ENCODE measurements at places on chromosomes 13 and 19.

- peaks cover 11% of the 10 kb centered on the region for H3K4me1 ChIP-seq
- no peak for DNase-seq
- no peaks in the 10 kb centered on the region for H3K27me3 ChIP-seq
- H3K27ac ChIP-seq: peak overlapping the region; percentile 59
- no peak overlapping the region for H3K4me3 ChIP-seq
Observed at GRCh38 chr19:17086834-17087233, 11.3 kb downstream of the MYO9B start.

GRCh38 chr13:36806102-36806501, 12.9 kb upstream of the RFXAP start:
- no peak overlapping the region for H3K27ac ChIP-seq
- H3K4me3 ChIP-seq: no peak overlapping the region
- H3K4me1 ChIP-seq: peaks cover 16% of the 10 kb centered on the region
- DNase-seq: no peak

DNA sequence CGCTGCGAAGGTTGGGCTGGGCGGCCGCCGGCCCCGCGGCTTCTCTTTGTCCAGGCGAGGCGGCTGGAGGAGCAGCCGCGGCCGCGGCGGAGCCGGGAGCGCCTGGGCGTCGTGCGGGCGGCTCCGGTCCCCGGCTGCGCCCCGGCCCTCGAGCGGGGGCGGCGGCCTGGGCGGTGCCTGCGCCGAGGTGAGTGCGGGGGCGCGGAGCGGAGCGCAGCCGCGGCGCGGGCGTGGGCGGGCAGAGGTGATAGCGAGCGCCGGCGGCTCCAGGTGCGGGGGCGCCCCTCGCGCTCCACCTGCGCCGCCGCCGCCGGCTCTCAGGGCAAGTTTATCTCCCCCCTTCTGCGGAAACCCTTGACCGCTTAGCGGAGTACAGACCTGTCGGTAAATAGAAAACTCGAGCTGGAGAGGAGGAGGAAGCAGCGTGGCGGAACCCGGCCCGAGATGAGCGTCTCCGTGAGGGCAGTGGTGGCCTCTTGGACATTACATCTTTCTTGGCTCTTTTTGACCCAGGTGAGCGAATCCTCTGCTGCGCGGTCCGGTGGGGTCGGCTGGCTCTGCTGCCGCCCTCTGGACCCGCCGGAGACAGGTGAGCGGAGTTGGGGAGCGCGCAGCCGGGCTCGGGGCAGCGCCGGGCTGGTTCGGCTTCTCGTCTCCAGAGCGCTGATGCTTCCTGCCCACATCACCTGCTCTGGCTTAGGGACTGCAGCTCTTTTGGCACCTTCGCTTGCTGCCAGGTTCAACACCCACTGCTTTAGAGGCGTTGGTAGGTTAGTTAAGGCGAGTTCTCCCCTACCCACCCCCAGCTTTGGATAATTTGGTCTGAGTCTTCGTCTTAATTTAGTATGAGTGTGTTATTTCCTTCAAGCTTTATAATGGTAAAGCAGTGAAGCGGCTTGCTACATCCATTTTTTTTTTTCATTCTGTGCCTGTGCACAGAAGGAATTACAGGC, at the start of gene MTUS2:
MTUS2 (plus strand) TSS at position 241 of the 953 bp plus-strand sequence.
- H3K4me3 ChIP-seq: peak within 1 kb of the TSS; percentile 68
- H3K27ac ChIP-seq: no peak within 1 kb of the TSS
- no peak for DNase-seq
- peaks cover 3% of the 10 kb centered on the region for H3K4me1 ChIP-seq
- no peaks in the 10 kb centered on the region for H3K36me3 ChIP-seq

GRCh38 chr19:18507021-18507726, 14.7 kb downstream of the ELL start:
- DNase-seq: no peak
- no peak overlapping the region for H3K4me3 ChIP-seq
- H3K4me1 ChIP-seq: peaks cover 14% of the 10 kb centered on the region
- H3K36me3 ChIP-seq: no peaks in the 10 kb centered on the region
- peak overlapping the region; percentile 39 for H3K27ac ChIP-seq

DNA sequence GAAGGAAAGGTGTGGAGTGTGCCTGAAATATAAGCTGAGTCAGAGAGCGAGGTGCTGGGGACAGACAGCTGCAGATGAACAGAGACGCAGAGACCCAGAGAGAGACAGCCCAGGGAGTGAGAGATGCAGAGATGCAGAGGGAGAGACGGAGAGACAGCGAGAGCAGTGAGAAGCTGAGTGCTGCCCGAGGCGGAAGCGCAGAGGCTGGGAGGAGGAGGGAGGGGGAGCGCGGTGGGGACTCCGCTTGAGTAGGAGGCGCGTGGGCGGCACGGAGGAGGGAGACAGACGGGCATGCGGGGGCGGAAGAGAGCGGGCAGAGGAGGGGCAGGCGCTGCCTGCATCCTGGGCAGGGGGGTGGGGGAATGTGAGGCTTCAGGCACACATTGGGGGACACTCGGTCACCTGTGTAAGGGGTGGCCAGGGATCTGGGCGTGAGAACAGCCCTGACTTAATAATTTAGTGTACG, 25.7 kb downstream of the SLC8A2 start:
- H3K4me1 ChIP-seq: peaks cover 17% of the 10 kb centered on the region
- H3K27me3 ChIP-seq: peaks cover 94% of the 10 kb centered on the region
- peak; percentile 70 for DNase-seq

GRCh38 chr13:101785858-101786257, 333.4 kb downstream of the ITGBL1 start:
- H3K4me3 ChIP-seq: no peak overlapping the region
- H3K36me3 ChIP-seq: no peaks in the 10 kb centered on the region
- H3K27ac ChIP-seq: no peak overlapping the region
- DNase-seq: no peak

- peaks cover 40% of the 10 kb centered on the region for H3K27me3 ChIP-seq
- H3K27ac ChIP-seq: no peak overlapping the region
- H3K4me1 ChIP-seq: peaks cover 9% of the 10 kb centered on the region
- peak overlapping the region; percentile 75 for H3K4me3 ChIP-seq
Observed at GRCh38 chr13:26558987-26559386, 1.5 kb downstream of the WASF3 start.

DNA sequence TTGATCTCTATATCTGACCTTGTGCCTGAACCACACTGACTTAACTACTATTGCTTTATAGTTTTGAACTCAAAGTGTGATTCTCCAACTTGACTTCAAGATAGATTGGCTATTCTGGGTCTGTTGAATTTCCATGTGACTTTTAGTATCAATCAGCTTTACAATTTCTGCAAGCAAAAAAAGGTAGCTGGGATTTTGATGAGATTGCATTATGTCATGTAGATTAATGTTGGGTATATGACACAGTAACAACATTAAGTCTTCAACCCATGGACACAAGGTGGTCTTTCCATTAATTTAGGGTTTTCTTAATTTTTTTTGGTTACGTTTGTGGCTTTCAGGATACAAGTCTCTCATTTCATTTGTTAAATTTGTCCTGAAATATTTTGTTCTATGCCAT, 28.2 kb downstream of the NLRP5 start:
- no peak for DNase-seq
- no peaks in the 10 kb centered on the region for H3K4me1 ChIP-seq
- no peak overlapping the region for H3K27ac ChIP-seq
- no peak overlapping the region for H3K4me3 ChIP-seq
- peaks cover 3% of the 10 kb centered on the region for H3K36me3 ChIP-seq

GRCh38 chr13:30727491-30728355, 7.6 kb upstream of the ALOX5AP start:
- no peak for DNase-seq
- no peak overlapping the region for H3K4me3 ChIP-seq
- no peaks in the 10 kb centered on the region for H3K36me3 ChIP-seq
- no peaks in the 10 kb centered on the region for H3K27me3 ChIP-seq
- peaks cover 16% of the 10 kb centered on the region for H3K4me1 ChIP-seq
- no peak overlapping the region for H3K27ac ChIP-seq

DNA sequence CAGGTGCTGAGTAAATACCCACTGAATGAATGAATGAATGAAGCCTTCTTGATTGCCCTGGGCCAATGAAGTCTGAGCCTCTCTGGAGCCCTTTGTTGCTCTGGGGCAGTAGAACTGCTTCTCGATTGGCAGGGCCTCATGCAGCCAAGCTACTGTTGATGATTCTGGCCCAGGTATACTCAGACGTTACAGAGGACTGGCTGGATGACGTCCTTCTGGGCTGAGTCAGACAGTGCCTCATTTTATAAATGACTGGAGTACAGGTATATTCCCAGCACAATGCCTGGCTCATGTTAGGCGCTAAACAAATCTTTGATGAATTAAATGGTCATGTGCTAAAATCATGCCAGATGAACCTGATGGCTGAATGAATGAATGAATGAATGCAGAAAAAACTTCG, 243.8 kb upstream of the MAB21L1 start:
- H3K27ac ChIP-seq: no peak overlapping the region
- no peaks in the 10 kb centered on the region for H3K36me3 ChIP-seq
- no peaks in the 10 kb centered on the region for H3K27me3 ChIP-seq
- no peak overlapping the region for H3K4me3 ChIP-seq
- H3K4me1 ChIP-seq: peaks cover 32% of the 10 kb centered on the region

Measured in mesothelial cell of epicardium (in vitro differentiated cells).